Posterior cingulate gyrus (tissue), 11 donors: ENCODE measurements at places on chromosomes 11 and 22.

DNA sequence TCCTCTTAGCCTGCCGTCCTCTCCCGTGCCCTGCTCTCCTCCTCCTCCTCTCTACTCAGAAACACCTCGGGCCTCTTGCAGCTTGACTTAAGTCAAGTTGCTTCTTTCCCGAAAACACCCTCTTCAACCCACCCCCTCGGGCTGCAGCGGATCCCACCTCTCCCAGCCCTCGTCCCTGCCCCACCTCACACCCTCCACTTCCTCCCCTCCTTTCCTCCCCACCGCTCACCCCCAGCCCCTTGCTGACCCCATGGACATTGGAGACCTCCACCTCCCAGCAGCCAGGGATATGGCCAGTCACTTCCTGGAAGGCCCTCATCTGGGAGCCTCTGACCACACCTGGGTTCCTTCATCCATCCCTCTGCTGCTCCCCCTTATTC lies 8.5 kb upstream of the CYTH4 start:
- DNase-seq: no peak

- DNase-seq: no peak
Measured at GRCh38 chr11:46855167-46855566, 9.1 kb upstream of the CKAP5 start.

DNA sequence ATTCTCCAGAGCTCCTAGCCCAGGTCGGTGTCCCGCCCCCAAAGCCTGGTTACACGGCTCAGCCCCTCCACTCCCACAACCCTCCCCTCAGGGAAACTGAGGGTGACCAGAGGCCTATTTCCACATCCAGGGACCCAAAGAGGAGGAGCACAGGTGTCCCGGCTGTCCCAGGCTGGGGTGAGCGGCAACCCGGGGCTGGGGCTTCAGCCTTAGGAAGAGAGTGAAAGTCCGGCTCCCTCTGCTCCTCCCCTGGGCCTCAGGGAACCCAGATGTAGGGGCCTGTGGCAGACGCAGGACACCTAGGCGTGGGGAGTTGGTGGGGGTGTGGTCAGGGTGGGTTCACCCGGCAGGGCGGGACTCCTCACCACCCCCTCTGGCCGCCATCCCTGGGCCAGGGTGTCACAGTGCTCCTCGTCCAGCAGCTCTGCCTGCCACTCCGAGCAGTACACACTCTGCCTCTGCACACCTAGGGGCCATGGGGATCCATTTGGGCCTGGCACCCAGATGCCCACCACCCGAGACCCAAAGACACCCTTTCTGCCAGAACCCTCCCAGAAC lies 63.1 kb downstream of the ARFGAP3 start:
- no peak for DNase-seq

DNA sequence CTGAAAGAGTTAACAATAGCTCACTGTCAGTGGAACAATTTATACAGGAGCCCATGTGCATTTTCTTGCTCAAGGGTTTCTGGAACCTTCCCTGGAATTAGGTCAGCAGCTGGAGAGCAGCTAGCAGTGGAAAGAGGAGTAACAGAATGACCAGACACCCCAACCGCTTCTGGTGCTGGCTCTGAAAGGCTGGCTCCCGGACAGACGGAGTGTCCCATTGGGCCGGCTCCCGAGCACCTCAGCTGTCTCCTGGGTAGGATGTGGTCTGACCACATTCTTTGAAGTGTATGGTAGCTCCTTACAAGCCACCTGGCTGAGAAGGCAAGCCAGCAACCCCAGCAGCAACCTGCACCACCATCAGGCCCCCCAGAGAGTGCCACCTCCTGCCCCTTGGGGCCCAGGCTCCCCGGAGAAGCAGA lies 44.7 kb downstream of the ABTB2 start:
- DNase-seq: no peak

DNA sequence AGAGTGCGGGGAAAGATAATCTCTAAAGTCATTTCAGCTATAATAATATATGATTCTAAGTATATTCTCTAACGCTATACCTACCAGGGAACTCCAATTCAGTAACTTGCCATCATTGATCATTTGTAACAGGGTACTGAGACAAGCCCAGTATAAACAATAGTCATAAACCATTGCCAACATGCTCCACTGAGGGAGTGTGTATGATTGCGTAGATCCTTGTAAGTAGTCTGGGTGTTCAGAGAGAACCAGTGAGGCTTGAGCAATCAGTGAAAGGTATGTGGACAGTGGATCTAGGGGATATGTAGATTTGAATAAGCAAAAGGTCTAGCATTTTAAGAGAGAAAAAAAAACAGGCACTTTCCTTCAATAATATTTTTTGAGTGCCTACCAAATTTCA lies 1326.0 kb downstream of the LRRC4C start:
- DNase-seq: no peak

DNA sequence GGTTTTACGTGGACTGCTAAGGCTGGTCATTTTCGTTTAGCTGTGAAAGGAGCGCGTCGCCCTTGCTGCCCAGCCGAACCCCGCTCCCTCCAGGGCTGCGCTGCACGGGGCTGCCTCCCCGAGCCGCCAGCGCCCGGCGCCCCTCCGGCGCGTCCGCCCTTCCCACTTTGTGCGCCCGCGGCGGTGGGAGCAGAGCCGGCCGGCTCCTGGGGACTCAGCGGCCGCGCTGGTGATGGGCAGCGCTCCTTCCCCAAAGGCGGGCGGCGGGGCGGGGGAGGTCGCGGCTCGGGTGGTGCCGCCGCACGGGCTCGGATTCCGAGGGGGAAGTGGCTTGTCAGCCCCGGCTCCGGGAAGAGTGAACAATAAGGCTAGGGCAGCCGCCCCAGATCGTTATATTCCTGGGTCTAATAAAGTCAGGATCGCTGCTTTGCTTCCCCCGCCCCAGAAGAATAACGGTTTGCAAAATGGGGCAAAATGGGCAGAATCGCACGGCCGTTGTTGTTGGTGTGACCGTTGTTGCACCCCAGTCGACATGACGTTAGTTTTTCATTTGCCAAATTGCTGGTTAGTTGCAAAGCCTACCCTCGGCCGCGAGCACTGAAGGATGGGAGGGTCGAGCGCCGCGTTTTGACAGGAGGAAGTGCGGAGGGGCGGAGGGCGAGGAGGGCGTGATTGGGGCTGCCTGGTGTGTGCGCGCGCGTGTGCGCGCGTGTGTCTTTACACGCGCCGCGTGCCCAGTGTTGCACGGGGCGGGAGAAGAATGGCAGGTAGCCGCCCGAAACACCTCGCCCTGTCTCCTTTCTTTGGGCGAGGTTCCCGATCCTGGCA lies 745 bp downstream of the NCAM1 start:
- DNase-seq: peak; percentile 88

GRCh38 chr11:134730561-134731212 lies 318.6 kb upstream of the B3GAT1 start:
- DNase-seq: no peak

DNA sequence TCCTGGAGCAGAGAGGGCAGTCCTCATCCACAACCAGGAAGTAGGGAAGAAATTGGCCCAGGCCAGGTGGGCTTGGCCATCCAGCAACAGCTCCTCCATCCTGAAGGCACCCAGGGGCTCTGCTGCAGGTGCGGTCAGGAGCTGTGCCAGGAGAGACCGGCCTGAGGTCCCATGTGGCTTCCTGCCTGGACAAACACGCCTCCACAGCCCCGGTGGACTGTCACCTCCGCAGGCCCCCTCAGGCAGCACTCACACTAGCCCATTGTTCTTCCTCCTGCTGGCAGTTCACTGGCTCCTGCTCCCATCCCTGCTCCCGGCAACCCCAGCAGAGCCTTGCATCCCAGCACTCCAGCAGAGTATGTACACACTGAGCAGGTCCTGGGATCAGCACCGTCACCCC lies 16.0 kb upstream of the POU2AF1 start:
- no peak for DNase-seq

DNA sequence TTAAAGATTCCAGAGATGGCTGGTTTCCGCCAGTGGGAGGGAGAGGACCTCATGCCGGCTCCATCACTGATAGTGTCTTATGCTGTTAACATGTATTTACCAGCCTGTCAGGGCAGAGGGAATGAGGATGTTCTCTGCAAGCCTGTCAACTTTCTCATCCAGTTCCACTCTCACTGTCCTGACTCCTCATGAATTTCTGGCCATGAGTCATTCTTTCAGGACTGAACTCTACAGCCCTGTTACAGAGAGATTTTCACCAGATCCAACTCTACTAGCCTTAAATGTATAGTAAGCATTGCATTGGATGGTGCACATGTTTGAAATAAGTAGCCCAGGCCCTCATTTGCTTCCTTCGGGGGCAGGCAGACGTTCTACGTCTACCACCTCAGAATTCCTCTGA lies 387.7 kb downstream of the TMEM135 start:
- no peak for DNase-seq

- no peak for DNase-seq
Measured at GRCh38 chr22:17483688-17484372, 79.5 kb upstream of the SLC25A18 start.

DNA sequence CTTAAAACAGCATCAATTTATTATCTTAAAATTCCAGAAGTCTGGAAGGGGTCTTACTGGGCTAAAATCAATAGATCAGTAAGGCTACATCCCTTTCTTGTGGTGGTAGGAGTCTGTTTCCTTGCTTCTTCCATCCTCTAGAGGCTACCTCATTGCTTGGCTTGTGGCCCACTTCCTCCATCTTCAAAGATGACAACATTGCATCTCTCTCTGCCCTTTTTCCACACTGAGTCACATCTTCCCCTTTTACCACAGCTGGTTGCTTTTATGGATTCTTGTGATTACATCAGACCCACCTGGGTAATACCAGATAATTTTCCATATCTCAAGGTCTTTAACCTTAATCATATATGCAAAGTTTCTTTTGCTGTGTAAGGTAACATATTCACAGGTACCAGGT lies 60.9 kb downstream of the GRIA4 start:
- DNase-seq: no peak

GRCh38 chr11:78657968-78658839 lies 83.5 kb upstream of the NARS2 start:
- DNase-seq: no peak

- DNase-seq: no peak
Measured at GRCh38 chr22:30290342-30291057, 1.2 kb upstream of the CASTOR1 start.

DNA sequence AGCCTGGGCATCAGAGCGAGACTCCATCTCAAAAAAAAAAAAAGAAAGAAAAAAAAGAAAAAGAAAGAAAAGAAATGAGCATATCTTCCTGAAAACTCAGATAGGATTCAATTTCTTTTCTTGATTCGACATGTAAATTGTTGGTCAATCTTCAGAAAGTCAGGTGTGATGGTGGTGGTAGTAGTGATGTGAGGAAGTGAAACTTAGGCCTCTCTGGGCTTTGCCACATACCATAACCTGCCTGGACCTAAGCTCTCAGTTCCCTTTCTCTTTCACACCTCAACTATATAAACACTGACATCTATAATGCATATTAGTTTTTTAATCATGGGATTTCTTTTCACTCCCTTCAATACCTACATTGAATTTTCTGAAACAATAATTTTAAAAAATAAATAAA lies 98.0 kb upstream of the TBCEL start:
- DNase-seq: no peak

- no peak for DNase-seq
Measured at GRCh38 chr11:45369313-45369712, 83.2 kb upstream of the SYT13 start.

GRCh38 chr11:8558436-8558835 lies 35.6 kb downstream of the STK33 start:
- DNase-seq: no peak

- DNase-seq: peak; percentile 76
Measured at GRCh38 chr22:41444360-41445128, 2.1 kb downstream of the TOB2 start.

GRCh38 chr11:112623057-112623456 lies 338.2 kb upstream of the NCAM1 start:
- no peak for DNase-seq

- peak; percentile 96 for DNase-seq
Measured at GRCh38 chr11:58900479-58901420, 38.5 kb upstream of the GLYATL1 start.

DNA sequence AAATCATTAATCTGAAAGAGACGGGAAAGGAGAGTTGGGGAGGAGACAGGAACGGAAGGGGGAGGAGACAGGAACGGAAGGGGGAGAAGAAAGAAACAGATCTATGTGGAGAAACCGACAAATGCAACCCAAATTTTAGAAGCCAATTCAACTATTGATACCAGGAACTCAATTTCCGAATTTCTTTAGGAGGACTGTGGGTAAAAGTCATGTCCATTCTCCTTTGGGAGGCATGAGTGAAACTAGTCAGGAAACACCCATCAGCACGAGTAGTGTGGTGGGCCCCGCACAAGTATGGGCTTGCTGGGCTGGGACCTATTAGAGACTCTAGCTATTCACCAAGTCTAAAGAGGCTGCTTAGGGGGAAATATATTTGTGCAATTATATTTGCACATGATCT lies 18.1 kb downstream of the ANO3 start:
- no peak for DNase-seq

GRCh38 chr22:27152033-27152432 lies 494.6 kb downstream of the MIAT start:
- no peak for DNase-seq

DNA sequence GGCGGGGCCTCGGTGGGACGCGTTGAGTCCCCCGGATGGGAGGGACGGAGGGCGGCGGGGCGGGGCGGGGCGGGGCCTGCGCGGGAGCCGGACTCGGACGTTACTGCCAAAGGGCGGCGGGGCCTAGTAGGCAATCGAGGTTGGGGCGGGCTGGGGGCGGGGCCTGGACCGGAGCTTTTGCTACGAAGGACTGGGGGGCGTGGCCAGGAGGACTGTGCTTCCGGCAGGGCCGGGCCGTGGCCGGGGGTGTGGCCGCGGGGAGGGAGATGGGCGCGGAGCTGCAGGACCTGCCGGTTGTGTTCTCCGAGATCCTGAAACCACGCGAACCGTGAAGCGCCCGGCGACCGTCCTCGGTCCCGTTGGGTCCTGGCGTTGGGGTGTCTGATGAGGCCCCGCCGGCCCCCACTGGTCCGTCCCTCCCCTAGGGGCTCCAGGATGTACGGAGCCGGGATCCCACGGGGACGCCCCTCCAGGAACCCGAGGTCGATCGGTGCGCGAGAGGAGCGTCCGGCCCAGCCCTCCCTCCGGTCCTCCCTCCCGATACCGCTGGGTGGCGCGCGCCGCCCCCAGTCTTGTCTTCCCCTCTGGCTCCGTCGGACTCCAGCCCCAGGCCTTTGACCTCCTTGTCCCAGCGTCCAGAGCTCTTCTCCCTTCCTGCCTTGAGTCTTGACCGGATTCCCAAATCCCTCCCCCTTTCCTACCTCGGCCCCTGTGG lies 648 bp upstream of the NUDT8 start:
- peak; percentile 99 for DNase-seq

DNA sequence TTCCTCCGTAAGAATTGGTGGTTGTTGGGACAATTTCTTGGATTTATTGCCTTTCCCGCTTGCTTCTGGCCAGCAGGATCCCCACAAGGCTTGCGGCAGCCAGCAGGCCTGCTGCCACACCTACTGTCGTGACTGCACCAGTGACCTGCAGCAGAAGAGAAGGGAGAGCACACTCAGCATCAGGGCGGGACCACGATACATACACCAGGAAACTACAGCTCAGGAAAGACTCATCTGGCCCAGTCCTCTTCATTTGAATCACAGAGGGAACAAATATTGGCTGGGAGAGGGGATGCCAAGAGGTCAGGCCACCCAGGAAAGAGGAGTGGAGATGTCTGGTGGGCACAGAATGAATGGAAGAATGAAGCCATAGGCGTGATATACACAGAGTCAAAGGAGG lies 10.3 kb downstream of the PLAAT2 start:
- no peak for DNase-seq

GRCh38 chr22:24466716-24467328 lies 28.3 kb upstream of the UPB1 start:
- no peak for DNase-seq

- DNase-seq: peak; percentile 5
Measured at GRCh38 chr22:48863965-48864528, 963.6 kb downstream of the BRD1 start.
